ENCODE measurements at places on chromosomes 16 and 17.

- no peak for DNase-seq
These were observed 1.2 kb downstream of the DUSP14 start for GRCh38 chr17:37490638-37491614.

- DNase-seq, result no peak
These were observed 812 bp upstream of the MYOCD start for GRCh38 chr17:12664894-12665262.

DNA sequence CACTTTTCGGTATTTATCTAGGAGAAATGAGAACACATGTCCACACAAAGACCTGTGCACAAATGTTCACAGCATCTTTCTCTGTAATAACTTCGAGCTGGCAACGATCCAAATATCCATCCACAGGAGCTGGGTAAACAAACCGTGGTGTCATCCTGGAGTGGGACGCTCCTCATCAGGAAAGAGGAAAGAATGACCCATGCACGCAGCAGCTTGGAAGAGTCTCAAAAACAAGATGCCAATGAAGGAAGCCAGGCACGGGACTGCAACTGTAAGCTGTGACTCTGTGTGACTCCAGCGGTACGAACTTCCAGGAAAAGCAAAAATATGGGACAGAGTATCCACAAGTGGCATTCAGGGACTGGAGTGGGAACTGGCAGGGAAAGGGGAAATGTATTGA, 36.7 kb upstream of the CIBAR2 start:
- no peak for DNase-seq

DNA sequence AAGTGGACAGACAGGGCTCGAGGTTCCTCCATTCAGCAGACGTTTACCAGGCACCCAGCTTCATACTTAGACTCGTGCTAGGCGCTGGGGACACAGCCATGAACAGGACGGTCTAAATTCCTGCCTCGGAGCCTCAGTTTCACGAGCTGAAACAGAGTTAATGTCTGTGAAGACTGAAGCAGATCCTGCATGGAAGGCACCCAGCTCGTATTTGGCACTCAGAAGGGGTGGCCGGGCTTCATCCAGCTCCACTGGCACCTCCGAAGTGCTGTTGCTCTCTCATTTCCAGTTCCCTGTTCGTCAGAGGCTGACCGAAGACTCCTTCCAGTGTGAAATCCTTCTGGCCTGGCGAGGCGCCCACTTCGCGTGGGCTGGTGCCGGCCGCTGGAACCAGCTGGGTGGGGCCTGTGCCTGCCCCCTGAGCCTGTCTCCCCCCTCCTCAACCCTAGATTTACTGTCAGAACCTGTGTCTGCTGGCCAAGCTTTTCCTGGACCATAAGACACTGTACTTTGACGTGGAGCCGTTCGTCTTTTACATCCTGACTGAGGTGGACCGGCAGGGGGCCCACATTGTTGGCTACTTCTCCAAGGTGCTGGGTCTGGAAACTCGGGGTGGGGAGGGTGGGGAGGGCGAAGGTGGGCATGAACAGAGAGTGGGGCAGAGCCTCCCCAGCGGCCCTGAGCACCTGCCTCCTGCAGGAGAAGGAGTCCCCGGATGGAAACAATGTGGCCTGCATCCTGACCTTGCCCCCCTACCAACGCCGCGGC, 5.8 kb downstream of the PRSS8 start:
- no peak for DNase-seq

DNA sequence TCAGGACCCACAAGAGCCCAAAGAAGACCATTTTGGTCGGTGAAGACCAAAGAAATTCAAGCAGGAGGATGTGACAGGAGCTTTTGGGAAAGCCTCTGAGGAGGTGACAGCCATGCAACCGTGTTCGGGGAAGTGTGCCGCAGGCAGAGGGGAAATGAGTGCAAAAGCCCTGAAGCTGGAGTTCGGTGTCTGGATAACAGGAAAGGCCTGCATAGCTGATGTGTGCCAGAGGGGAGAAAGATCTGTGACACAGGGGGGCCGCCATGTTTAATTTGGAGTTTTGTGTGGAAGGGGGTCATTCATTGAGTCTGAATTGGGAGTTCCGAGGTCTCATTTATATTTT, 870 bp upstream of the ZC3H7A start:
- DNase-seq, result no peak

GRCh38 chr17:50297407-50297865, 23.2 kb downstream of the TMEM92 start:
- DNase-seq, result peak; percentile 22

GRCh38 chr17:41452281-41452680, 11.5 kb upstream of the KRT38 start:
- DNase-seq, result no peak

DNA sequence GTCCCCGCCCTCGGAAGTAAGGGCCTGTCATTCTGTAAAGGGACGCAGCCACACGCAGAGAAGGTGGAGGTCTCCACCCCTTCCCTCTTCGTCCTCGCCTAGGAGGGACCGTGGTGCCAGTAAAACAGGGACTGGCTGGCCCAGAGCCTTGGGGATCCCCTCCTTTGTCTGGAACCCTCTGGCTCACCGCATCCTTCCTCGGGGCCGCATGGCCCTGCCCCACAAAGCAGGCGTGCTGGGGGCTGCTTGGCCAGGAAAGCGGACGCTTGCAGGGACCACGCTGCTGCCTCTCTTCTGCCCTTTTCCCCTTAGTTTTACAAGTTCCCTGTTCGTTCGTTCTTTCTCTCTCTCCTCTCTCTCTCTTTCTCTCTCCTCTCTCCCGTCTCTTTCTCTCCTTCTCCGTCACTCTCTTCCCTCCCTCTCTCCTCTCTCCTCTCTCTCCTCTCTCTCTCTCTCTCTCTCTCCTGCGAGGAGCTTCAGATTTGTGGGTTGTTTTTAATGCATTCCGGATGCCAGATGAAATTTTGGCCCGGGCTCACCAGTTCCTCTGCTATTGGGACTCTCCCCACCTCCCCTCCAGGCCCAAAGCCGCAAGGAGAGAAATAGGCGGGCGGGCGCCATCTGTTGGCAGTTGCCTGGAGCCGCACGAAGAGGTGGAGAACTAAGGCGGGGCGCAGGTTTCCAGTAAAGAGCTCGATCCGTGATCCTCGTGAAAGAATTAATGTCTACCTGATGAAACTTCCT, 35.1 kb upstream of the CDRT4 start:
- DNase-seq, result peak; percentile 64

GRCh38 chr16:75204410-75204758, 2.6 kb downstream of the CTRB2 start:
- DNase-seq, result no peak

DNA sequence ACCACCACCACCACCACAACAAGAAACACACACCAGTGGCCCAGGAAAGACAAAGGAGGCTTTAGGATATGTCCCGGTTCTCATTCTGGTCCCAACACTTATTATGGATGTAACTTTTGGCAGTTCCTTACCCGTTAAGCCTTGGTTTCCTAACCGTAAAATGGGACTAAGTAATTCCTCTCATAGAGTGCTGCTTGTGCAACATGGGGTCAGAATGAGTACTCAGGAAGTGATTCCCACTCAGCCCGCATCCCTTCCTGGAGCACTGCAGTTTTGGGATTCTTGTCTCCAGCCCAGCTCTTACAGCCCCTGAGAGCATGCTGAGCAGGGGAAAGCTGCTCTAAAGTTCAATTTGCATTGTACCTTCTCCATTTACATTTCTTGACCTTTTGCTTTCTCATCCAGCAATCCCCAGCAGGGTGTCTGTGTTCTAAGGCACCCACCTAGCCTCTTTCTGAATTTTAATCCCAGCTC, 262.6 kb downstream of the PRKCA start:
- DNase-seq, result no peak

DNA sequence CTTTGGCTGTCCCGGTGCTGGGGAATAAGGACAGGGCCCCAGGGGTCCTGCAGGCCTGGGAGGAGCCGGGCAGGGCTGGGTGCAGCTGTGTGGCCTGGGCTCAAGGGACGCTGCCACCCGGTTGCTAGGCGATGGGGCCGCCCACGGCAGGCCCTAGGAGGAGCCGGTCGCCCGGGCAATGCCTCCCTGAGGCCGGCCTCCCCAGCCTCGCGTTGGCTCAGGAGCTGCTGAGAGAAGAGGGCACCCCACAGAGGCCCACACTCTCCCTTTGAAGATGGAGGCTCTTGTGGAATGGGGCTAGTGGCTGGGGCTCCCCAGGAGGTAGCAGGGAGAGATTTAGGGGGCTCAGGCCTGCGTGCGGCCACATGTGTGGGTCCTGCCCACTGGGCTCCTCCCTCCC, at the start of gene CIBAR2:
Gene CIBAR2 (minus strand): TSS at position 109 of the 400 bp plus-strand sequence. CDS start 120 bp downstream, outside the sequence.
- DNase-seq, result no peak

- no peak for DNase-seq
These were observed 3.7 kb upstream of the USP32 start for GRCh38 chr17:60395508-60396065.

GRCh38 chr17:2222901-2223616, 80.5 kb downstream of the SMG6 start:
- no peak for DNase-seq

- DNase-seq, result no peak
These were observed 407 bp downstream of the MCRIP1 start for GRCh38 chr17:81832608-81833159.

DNA sequence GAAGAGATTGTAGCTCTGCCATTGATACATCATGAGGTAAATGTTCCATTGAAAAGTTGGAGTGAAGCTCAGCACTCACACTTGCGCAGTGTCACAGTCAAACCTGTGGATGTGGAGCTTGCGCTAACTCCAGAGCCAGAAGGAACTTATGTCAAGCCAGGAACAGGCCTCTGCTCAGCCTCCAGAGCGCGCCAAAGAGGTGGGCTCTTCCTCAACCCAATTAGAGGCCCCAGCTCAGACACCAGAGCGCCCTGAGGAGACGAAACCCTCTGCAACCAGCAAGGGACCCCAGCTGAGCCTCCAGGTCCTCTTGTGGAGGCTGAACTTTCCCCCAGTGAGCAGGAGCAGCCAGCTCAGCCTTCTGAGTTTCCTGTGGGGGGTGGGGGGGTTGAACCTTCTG, 61.5 kb upstream of the FBXO47 start:
- no peak for DNase-seq

GRCh38 chr16:71569621-71570020, 7.3 kb downstream of the TAT start:
- DNase-seq, result no peak

DNA sequence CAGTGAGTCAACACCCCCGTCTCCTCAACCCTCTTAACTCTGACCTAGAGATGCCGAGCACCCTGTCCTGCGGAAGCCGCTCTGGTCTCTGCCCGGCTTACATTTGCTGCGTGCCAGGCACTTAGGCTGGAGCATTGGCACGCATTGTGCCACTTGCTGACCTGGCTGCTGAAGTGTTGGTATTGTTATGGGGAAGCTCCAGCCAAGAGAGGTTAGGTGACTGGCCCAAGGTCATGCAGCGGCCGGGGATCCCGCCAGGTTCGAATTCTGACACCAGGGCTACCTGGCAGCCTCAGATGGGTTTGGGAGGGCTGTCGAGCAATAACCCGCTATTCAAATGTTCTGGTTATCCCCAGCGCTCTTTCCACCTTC, 5.0 kb upstream of the HSD17B1 start:
- DNase-seq, result no peak

DNA sequence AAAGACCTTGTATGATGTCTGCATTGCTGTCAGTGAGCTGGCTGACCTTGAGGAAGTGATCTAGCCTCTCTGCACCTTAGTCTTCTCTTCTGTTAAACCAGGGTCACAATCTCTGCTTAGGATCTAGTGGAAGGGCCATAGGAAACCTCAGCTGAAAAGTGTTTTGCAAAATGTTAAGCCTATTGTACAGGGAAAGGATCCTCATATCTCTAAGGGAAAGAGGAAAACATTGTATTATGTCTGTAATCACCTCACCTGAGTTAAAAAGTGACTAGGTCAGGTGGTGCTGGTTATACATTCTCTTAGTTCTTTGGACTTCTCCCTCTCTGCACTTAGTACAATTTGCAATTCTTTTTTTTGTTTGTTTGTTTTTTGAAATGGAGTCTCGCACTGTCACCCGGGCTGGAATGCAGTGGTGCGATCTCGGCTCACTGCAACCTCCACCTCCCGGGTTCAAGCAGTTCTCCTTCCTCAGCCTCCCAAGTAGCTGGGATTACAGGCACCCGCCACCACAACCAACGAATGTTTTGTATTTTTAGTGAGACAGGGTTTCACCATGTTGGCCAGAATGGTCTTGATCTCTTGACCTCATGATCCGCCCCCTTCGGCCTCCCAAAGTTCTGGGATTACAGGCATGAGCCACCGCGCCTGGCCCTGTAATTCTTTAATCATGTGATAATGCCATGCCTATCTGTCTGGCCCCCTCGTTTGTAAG, 2.0 kb upstream of the SEPHS2 start:
- no peak for DNase-seq

DNA sequence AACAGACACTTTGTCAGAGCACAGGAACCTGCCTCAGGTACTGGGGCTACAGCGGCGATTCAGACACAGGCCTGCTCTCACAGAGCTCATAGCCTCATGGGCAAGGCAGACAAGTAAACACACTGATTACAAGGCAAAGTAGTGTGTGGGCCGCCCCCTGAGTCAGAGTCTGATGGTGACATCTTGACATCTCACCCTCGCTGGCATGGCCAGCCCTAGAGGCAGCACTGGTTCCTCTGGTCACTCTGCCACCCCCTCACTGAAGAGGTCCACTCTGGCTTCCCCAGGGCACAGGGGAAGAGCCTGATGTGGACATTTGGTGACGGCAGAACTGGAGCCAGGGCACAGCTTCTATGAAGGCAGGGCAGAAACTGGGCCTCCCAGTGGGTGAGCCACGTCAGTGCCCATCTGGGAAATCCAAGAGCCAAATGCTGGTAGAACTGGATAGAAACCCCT, 32.9 kb upstream of the TOB1 start:
- DNase-seq, result no peak

- DNase-seq, result no peak
These were observed 37.7 kb downstream of the XYLT1 start for GRCh38 chr16:17432901-17433576.

DNA sequence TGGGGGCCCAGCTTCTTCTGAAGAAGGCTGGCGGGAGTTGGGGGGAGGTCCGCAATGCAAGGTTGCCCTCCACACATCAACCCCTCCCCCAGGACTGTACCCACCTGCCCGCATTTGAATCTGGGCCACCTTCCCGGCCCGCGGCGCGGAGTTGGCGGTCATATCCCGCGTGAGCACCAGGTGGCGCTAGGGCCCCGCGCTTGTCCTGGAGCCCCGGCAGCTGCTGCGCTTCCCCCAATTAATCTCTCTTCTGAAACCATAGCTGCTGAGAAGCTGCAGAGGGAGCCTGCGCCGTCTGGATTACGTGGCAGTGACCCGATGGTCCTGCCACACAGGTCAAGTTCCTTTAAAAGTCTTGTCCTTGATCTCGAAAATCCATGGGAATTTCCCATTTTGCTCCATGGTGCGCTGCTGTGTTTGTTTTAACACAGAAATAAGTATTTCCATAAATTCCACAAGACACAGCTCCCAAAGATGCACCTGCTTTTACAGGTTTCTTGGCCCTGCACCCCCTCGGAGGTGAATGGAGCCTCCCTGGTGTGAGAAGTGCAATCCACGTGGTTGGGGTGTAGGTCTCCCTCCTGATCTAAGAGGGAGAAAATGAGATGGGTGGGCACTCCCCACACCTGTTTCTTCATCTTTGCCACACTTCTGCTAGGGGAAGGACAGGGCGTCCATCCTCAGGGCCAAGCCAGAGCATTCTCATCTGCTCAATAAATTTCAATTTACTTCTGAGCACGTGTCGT, 22.1 kb downstream of the COX4I1 start:
- no peak for DNase-seq

- no peak for DNase-seq
These were observed 211.6 kb upstream of the SDK2 start for GRCh38 chr17:73855720-73856333.

Measured in cerebellar nuclear complex (tissue), 1 donor.